ENCODE measurements at places on chromosomes 16 and 17. TPM values are rescaled to one million over a fixed set of nuclear protein-coding genes. Genes with fewer than 3 reads are reported as not detected.

The RPL38 gene
- total RNA-seq, result 3,386 TPM

The SOX8 gene
- total RNA-seq, result 0.34 TPM

The ACE gene
- total RNA-seq, result 47.2 TPM

The TIMM22 gene
- total RNA-seq, result 15.6 TPM

The TPPP3 gene
- total RNA-seq, result 0.11 TPM

The GNGT2 gene
- 1.6 TPM for total RNA-seq

The IRX6 gene
- total RNA-seq, result not detected

The COX10 gene
- total RNA-seq, result 7.2 TPM

The RPA1 gene
- 26.8 TPM for total RNA-seq

The DBF4B gene
- 0.98 TPM for total RNA-seq

The CXCL16 gene
- 0.54 TPM for total RNA-seq

The KCNH6 gene
- total RNA-seq, result under 0.01 TPM

The SOCS7 gene
- 7.0 TPM for total RNA-seq

The BANP gene
- 14.5 TPM for total RNA-seq

The ZFP1 gene
- total RNA-seq, result 9.0 TPM

The NOG gene
- total RNA-seq, result 1.3 TPM

The KRTAP4-8 gene
- total RNA-seq, result not detected

The CLCN7 gene
- 57.4 TPM for total RNA-seq

The TNS4 gene
- not detected for total RNA-seq

The PABPN1L gene
- not detected for total RNA-seq

The DNASE1L2 gene
- total RNA-seq, result 0.26 TPM

The FBXW10 gene
- total RNA-seq, result under 0.01 TPM

The CA7 gene
- total RNA-seq, result not detected

The DNAI2 gene
- not detected for total RNA-seq

The ACSM5 gene
- total RNA-seq, result 3.7 TPM

The HOXB3 gene
- 5.7 TPM for total RNA-seq

The CLEC18C gene
- under 0.01 TPM for total RNA-seq

The ANKRD40CL gene
- total RNA-seq, result not detected

The TOM1L1 gene
- total RNA-seq, result 0.65 TPM

The MYH4 gene
- not detected for total RNA-seq

The PSMD3 gene
- 77.7 TPM for total RNA-seq

The NSMCE1 gene
- total RNA-seq, result 33.4 TPM

The NPTX1 gene
- total RNA-seq, result 0.17 TPM

The ARSG gene
- 1.9 TPM for total RNA-seq

The KLHL10 gene
- total RNA-seq, result under 0.01 TPM

The KRTAP2-2 gene
- total RNA-seq, result not detected

The CD7 gene
- under 0.01 TPM for total RNA-seq

The PRSS21 gene
- 0.65 TPM for total RNA-seq

The GP1BA gene
- not detected for total RNA-seq

The ARL5C gene
- not detected for total RNA-seq

The RASL10B gene
- 0.26 TPM for total RNA-seq

The TMEM235 gene
- total RNA-seq, result 2.2 TPM

The BEAN1 gene
- 0.43 TPM for total RNA-seq

The SECTM1 gene
- 1.4 TPM for total RNA-seq

The CRISPLD2 gene
- 1.3 TPM for total RNA-seq

The KRT20 gene
- not detected for total RNA-seq

The PLLP gene
- 3.5 TPM for total RNA-seq

The CFAP97D1 gene
- not detected for total RNA-seq

The PIRT gene
- not detected for total RNA-seq

The CD79B gene
- total RNA-seq, result 0.43 TPM

The C16orf46 gene
- 0.54 TPM for total RNA-seq

The LRRC45 gene
- total RNA-seq, result 8.2 TPM
